ENCODE measurements at places on chromosomes 3 and 15. TPM values are rescaled to one million over a fixed set of nuclear protein-coding genes. Genes with fewer than 3 reads are reported as not detected.
A peak's percentile ranks its signal among the peaks of the same experiment; 100 is the strongest.

CFAP100 gene
- total RNA-seq, result not detected

DGKG gene
- total RNA-seq, result 1.6 TPM

- H3K27me3 ChIP-seq, result no peaks in the 10 kb centered on the region
- H3K27ac ChIP-seq, result no peak overlapping the region
- DNase-seq, result no peak
- H3K36me3 ChIP-seq, result peaks cover 54% of the 10 kb centered on the region
- H3K4me3 ChIP-seq, result no peak overlapping the region
Observed at GRCh38 chr3:107798381-107798780, 275.6 kb downstream of the BBX start.

GRCh38 chr15:68730471-68730919, 90.2 kb downstream of the ANP32A start:
- no peaks in the 10 kb centered on the region for H3K4me1 ChIP-seq
- H3K27me3 ChIP-seq, result no peaks in the 10 kb centered on the region
- no peak for DNase-seq
- H3K4me3 ChIP-seq, result no peak overlapping the region
- H3K27ac ChIP-seq, result no peak overlapping the region

DNA sequence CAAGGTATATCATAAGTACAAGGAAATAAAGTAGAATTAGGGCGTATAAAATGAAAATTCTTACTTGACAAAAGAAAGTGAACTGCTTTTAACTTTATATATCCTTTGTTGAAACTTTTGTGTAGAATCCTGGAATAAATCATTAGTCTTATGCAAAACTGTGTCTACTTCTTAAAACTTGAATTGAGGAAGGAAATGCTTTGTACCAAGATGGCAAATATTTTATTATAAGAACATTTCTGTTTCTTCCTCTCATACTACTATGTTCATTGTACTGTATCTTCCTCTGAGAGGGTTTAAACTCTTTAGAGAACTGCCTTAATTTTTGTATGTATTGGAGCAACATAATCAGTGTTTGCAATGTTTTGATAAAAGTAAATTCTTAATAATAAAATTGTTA, 42.0 kb downstream of the RASA2 start:
- no peak overlapping the region for H3K27ac ChIP-seq
- H3K4me1 ChIP-seq, result peaks cover 19% of the 10 kb centered on the region
- H3K4me3 ChIP-seq, result no peak overlapping the region
- H3K36me3 ChIP-seq, result peaks cover 22% of the 10 kb centered on the region

- H3K36me3 ChIP-seq, result no peaks in the 10 kb centered on the region
- no peak for DNase-seq
- peaks cover 3% of the 10 kb centered on the region for H3K4me1 ChIP-seq
- no peak overlapping the region for H3K4me3 ChIP-seq
- H3K27me3 ChIP-seq, result no peaks in the 10 kb centered on the region
Observed at GRCh38 chr15:40852529-40852928, 8.7 kb downstream of the SPINT1 start.

DNA sequence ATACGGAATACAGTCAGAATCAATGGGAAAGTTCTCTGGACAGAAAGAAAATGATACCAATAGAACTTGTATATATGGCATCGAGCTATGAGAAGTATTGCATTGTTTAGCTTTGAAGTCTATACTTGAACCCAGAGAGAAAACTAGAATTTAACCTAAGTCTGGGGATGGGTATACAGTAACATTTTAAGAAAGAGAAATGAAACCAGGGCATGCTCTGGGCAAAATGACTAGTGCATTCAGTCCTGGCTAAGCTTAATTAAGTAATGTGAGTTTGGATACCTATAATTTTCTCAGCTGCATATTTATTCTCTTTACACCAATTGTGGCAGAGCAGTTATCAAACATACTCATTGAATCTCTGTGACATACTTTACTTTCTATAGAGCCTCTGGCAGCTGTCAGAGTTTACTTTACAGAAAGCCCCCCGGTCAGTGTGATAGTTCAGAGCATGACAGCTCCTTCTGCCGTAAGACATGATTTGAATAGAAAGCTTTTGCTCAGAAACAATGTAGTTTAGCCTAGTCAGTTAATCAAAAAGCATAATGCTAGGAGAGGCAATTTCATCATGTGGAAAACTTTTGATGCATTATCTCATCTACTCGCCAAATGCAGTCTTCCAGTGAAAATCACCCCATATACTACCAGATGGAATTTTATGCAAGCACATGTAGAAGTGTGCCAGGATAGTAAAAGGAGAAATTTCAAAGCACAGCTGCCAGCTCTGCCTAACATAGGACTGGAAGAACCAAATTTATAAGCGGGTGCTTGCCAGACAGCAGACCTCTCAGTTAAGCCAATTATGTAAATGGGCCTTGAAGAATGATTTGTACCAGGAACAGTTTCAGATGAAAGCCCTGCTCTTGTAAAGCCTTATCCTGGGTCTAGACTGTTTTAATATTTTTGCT, 40.7 kb downstream of the OXSM start:
- H3K36me3 ChIP-seq, result no peaks in the 10 kb centered on the region
- no peak for DNase-seq
- H3K4me1 ChIP-seq, result no peaks in the 10 kb centered on the region
- no peak overlapping the region for H3K4me3 ChIP-seq
- no peak overlapping the region for H3K27ac ChIP-seq
- peaks cover 2% of the 10 kb centered on the region for H3K27me3 ChIP-seq

DNA sequence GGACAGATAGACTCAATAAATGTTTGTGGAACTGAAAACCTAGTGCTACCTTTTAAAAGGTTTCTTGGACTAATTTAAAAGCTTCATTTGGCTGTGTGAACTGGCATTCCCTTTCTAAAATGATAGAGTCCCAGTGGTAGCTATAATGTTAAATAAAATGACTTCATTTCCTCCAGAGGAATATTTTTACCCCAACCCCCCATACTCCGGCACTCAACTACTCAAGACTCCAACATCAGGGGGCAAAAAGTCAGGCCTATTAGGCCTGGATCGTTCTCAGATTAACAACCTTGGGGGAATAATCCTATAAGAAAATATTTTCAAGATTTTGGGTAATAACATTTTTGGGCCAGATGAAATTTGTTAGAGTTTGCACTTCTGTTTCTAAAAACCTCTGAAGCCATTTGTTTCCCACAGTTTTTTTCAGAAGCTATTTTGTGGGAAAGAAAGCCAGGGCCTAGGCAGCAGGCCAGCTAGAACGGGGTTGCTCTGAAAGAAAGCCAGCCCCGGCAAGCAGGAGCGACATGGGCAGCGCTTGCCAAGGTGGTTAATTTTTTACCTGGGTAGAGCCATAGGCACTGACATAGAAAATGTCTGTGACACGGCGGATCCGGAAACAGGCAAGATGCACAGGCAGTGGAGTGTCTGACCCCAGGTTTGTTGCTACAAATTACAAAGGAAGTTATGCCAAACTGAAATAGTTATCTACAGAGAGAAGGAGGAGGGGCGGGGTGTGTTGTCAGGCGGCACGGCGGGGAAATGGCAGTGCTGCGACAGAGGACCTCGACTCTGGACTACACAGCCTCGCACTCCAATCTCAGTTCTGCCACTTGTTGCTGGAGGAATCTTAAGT, 84.6 kb downstream of the MAGI1 start:
- no peak overlapping the region for H3K27ac ChIP-seq
- H3K36me3 ChIP-seq, result no peaks in the 10 kb centered on the region
- H3K4me1 ChIP-seq, result no peaks in the 10 kb centered on the region
- H3K27me3 ChIP-seq, result peaks cover 1% of the 10 kb centered on the region

DNA sequence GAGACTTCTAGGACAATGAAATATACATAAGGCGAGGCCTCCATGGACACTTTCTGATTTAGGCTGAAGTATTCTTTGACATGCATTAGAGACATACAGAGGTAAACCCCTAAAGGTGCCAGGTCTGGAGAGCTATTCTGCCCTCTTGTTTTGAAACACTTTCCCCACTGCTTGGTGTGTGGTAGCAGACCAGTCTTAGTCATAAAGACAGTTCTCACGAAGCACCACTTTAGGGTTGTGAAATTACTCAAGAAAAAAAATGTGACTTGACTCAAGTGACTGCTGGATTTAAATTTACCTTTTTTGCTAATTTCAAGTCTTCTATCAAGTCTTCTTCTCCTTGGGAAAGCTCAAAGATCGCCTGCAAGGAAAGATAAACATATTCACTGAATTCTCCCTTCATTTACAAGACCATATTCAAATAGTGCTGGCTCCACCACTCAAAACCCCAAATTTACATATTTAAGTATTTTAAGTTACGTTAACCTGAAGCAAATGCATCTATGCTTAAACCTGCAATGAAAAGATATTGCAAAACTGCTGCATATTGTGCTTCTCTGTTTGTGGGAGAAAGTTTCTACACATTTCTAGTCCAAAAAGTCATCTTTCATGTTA, 48.4 kb downstream of the ARHGEF3 start:
- H3K27ac ChIP-seq, result peak overlapping the region; percentile 89
- peak; percentile 41 for DNase-seq
- no peak overlapping the region for H3K4me3 ChIP-seq
- no peaks in the 10 kb centered on the region for H3K27me3 ChIP-seq
- H3K36me3 ChIP-seq, result peaks cover 47% of the 10 kb centered on the region

DNA sequence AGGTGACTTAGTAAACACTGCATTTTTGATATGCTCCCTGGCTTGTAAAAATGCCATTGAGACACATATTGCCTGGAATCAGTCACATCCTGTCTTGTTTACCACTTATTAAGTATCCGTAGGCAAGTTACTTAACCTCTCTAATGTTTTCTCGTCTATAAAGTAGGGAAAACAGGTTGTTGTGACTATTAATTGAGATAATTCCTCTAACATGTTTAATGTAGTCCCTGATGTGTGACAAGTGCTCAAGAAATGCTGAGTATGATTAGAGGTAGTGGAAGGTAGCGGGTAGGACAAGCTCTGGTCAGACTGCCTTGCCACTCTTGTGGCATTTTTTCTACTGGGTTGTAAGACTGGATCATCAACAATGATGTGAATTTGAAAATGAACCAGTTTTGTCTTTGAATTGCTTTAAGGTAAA, 54.1 kb downstream of the NFKBIZ start:
- no peak overlapping the region for H3K4me3 ChIP-seq
- DNase-seq, result no peak
- H3K36me3 ChIP-seq, result no peaks in the 10 kb centered on the region
- no peak overlapping the region for H3K27ac ChIP-seq

GRCh38 chr15:78049691-78050440, 27.6 kb downstream of the TBC1D2B start:
- peaks cover 12% of the 10 kb centered on the region for H3K36me3 ChIP-seq
- H3K27ac ChIP-seq, result peak overlapping the region; percentile 63
- no peak overlapping the region for H3K4me3 ChIP-seq
- peak; percentile 74 for DNase-seq
- H3K27me3 ChIP-seq, result no peaks in the 10 kb centered on the region
- H3K4me1 ChIP-seq, result peaks cover 69% of the 10 kb centered on the region

DNA sequence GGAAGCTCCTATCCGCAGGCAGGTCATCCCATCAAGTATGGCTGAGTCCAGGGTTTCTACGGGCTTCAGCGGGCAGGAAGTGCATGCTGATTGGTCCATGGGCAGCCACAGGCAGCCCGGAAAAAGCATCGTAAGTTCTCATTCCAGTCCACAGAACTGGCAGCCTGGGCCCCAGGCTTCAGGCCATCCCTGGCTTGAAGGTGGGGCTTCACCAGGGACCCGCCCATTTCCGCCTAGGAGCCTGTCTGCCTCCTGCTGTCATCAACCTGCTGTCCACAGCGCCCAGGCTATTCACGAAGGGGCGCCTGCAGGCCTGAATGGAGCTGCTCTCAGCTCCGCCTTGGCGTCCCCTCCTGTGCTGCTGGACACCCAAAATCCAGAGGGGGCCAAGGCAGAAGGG, 13.9 kb downstream of the PCYT1A start:
- no peaks in the 10 kb centered on the region for H3K27me3 ChIP-seq
- no peak overlapping the region for H3K4me3 ChIP-seq
- peaks cover 23% of the 10 kb centered on the region for H3K4me1 ChIP-seq
- DNase-seq, result peak; percentile 21

Data from natural killer cell (primary cell).